ENCODE measurements at places on chromosomes 6 and 20.
A peak's percentile ranks its signal among the peaks of the same experiment; 100 is the strongest.

DNA sequence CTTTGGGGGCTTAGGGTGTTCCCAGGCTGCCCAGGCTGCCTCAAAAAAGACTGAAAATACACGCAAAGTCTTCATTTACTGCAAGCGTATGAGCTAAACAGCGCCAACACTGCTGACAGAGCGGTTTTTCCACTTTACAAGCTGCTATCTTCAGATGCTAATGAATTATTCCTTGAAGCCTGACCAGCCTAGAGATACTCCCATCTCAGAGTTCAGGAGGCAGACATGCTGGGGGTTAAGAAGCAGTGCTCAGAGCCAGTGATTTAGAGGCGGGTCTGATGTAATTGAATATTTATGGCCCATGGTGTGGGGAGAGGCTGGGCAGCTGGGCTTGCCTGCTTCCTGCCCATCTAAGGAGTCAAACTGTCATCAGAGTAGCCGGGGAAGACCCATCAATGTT is 241.4 kb downstream of the SLC24A3 start:
- no peak for DNase-seq

GRCh38 chr6:149230712-149231460 is 86.6 kb upstream of the TAB2 start:
- DNase-seq = no peak

GRCh38 chr20:24772667-24773066 is 176.4 kb upstream of the CST7 start:
- DNase-seq = no peak

GRCh38 chr6:56833127-56833791 is 121.6 kb upstream of the BEND6 start:
- DNase-seq = no peak

DNA sequence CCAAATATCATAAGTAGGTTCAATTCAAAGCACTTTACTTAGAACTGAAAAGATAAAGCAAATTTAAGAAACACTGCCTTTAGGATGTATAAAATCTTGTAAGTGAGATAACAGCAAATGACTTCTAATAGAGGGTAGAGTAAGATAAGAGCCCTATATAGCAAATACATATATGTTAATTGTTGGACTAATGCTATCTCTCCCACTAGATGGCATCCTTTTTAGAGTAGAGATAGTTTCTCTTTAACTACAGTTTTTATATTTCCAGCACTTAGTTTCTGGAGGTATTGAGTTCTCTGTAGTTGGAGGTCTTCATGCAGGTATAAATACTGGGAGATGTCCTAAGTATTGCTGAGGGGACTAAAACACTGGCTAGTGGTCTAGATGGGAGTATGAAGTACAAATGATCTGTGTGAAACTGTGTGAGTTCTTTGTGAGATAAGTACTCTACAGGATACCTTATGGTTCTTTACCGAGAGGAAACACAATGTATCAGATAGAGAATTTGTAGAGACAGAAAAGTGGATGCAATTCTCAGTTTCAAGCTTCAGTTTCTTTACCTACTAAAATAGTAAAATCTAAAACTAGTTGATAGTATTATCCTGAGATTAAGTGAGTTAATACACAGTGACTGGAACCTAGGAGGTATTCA is 399.3 kb downstream of the KHDRBS2 start:
- DNase-seq = no peak

- DNase-seq = no peak
Measured at GRCh38 chr6:9537381-9537780, 877.5 kb downstream of the TFAP2A start.

- DNase-seq = no peak
Measured at GRCh38 chr6:51562198-51562597, 525.2 kb downstream of the PKHD1 start.

GRCh38 chr6:136956590-136957544 is 34.8 kb downstream of the SLC35D3 start:
- DNase-seq = no peak

DNA sequence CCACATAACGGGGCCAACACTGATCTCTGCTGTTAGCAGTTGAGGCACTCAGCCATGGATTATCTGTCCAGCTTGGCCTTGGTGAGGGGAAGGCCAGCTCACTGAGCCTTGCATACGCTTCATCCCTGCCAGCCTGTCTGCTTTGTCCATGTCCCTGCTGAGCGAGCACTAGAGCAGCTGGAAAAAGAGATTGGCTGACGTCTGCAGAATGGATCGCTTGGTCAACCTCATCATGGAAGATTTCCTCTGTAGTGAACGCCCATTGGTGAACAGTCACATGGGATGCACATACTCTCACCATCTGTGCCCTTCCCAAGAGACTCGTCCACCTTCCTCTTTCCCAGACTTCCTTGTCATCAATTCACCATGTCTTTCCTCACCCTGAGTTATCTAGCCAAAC is 26.9 kb downstream of the MUC22 start:
- DNase-seq = no peak

- peak; percentile 9 for DNase-seq
Measured at GRCh38 chr6:3324262-3324942, 65.7 kb downstream of the PSMG4 start.

GRCh38 chr6:120908767-120909166 is 425.5 kb downstream of the TBC1D32 start:
- no peak for DNase-seq

DNA sequence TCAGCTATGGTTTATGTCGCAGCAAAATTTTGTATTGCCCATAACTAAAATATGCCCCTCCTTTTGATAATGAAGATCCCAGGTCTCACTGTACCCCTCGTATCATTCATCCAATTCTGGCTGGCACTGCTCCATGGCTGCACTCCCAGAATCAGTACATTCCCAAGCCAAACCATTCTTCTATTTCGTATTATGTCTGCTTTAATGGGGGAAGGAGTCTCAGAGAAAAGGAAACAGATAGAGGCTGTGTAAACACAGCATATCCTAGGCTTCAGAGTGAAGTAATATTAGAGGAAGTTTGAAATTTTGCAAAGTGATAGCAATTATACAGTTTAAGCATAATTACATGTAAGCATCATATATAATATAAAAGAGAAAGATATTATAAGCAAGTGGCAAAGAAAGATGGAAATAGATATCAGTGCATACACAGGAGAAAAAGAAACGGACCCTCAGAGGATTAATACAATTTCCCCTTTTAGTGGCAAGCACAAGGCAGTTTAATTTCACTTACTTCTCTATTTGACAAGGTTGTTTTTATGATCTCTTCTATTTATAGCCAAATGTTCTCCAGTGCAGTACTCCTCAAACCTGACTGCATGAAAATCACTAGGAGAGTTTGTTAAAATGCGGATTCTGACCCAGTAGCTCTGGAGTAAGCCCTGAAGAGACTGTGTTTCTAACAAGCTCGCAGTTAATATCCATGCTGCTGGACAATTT is 56.5 kb upstream of the TENT5A start:
- DNase-seq = no peak

DNA sequence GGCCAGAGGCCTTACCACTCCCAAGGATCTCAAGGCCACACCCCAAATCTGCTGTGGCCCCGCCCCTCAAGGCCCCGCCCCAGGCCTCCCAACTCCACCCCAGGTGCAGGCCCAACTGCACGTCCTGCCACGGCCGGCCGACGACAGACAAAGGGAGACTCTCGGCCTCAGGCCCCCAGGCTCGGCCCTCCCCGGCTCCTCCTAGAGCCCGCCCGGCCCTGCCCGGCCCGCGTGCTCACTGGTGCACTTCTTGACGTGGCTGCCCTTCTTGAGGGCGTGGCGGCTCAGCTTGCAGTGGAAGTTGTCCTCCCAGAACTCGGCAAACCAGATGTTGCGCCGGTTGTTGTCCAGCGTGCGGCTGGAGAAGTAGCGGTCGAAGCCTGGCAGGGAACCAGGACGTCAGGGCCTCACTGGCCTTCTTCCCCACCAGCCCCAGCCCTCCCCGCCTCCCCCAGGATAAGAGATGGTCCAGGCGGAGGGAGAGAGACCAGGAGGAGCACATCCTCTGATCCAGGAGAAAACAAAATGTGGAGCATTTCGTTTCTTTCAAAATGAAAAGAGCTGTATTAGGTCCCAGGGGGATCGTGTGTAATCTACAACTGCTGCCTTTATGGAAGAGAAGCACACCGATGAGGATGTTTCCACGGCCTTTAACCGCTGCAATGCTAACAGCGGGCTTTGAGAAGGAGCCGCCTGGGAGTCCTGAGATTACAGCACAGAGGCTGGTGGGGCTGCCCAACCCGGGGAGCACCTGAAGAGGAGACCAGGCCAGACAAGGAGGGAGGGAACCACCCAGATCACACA is 89.4 kb downstream of the GRM4 start:
- peak; percentile 31 for DNase-seq

GRCh38 chr6:52388790-52389189 is 26.8 kb downstream of the PAQR8 start:
- DNase-seq = no peak

- DNase-seq = peak; percentile 40
Measured at GRCh38 chr6:33277663-33278391, 904 bp downstream of the B3GALT4 start.

DNA sequence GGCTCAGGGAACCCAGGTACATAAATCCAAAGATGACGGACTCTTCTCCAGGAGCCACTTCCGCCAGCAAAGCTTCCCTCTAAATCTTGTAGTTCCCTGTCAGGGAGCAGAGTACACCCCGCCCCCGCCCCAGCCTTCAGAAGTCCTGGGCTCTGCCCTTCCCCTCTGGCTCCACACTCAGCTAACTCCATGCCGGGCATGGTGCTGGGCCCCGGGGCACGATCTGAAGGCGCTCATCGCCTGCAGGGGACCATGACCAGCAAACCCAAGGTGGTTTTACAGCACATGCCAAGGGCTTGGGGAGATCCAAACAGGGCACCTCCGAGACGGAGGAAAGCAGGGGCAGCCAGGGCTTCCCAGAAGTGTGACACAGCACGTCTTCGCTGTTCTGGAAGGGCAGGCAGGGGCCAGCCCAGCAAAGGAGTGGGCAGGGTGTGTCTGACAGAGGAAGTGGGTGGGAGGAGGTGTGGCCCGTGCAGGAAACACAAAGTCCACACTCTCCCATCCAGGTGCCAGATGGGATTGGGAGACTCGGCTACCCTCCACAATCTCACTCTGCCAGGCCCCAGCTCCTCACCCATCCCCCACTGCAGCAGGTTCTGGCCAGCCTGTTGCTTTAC is 41.6 kb upstream of the SLC22A2 start:
- no peak for DNase-seq

DNA sequence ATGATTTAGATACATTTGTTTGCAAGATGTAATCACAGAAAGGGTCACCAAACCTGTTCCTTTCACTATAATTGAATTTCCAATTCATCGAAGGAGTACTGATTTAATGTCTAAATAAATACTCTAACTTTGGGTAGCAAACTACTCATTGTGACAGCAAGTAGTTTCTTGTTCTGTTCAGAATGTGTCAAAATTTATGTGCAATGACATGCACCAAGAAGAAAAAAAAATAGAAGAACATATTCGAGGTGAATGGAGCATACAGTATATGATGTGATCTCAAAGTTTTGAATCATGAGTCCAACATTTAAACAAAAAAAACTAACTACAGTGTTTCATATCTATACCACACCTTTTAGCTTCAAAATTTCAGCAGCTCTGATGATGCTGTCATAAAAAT is 583.6 kb upstream of the MMS22L start:
- no peak for DNase-seq

DNA sequence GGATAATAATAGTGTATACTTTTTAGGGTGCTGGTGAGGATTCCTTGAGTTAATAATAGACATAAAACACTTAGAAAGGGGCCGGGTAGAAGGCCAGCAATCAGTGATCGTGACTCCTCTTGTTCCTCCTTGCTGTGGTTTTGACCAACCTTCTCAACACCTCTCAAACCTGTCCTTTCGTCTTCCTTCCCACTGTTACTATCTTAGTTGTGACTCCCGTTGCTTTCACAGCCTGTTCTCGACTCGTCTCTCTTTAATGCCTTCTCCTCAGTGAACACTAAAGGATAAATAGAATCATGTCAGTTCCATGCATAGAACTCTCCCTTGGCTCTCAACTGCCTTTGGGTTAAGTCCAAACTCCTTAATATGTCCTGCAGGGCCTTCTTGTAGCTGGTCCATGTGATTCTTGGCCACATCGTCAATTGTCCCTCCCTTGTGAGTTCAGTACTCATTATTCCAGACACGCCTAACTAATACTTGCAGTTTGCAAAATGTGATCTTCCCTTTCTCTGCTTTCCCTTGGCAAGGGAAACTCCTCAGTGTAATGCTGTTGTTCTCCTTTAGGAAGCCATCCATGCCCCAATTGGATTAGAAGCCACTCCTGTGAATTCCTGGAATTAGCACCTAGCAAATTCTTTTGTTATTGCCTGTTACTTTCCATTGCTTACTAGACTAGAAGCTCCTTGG is 164.9 kb downstream of the UTRN start:
- no peak for DNase-seq

GRCh38 chr20:60420676-60421229 is 462.5 kb downstream of the CDH26 start:
- no peak for DNase-seq

GRCh38 chr6:34340394-34340793 is 52.1 kb downstream of the NUDT3 start:
- no peak for DNase-seq

DNA sequence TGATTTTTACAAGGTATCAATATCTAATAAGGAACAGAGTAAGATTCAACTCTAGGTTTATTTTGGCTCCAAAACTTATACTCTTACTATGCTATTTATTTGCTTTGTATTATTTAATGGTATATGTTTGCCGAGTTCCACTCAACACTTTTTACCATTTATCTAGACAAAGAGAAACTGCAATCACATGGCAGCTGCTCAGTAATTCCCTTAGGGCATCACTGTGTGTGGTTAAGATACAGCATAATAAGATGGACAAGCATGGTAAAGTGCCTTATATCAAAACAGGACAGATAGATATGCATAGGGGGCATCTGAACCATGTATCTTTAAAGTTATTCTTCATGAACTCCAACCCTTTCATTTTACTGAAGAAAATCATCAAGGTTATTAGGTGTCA is 483.0 kb upstream of the ID4 start:
- DNase-seq = no peak

DNA sequence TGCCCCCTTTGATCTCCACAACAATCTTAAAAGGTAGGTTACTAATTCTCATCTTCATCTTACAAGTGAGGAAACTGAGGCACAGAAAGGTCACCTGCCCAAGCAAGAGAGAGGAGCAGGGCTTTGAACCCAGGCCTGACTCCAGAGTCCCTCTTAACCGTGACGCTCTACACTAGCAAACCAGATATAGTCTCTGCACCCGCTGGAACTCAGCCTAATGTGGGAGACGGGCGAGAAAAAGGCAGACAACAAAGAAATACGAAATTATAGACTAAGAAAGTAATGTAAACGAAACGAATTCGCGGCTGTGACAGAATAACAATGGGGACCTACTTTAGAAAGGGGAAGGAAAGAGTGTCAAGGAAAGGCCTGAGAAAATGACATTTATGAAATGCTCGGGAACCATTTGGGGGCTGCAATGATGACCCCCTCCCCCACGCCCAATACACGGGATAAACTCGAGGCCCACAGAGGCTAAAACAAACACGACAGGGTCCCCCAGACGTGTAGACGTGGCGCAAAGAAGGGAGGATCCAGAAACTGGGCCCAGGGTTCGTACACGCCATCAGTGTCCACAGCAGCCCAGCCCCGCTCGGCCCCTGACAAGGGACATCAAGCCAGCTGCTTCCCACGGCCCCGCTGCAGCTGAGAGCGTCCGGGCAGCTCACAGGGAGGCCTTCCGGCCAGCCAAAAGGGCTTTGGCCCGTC is 637 bp downstream of the TRPC4AP start:
- no peak for DNase-seq

All from activated CD4-positive, alpha-beta T cell treated with anti-CD3 and anti-CD28 coated beads, Interleukin-2, amount 50 U/mL, for 48 hours (primary cell).